ENCODE measurements at places on chromosomes 16 and 17.

GRCh38 chr16:9755081-9755480 is 427.1 kb downstream of the GRIN2A start:
- DNase-seq, result no peak

GRCh38 chr17:41812381-41813151 is at the start of gene FKBP10:
FKBP10 (plus strand) TSS chr17:41813004; CDS start chr17:41813035, 31 bp downstream.
- DNase-seq, result peak; percentile 78

- no peak for DNase-seq
These were observed 582.3 kb downstream of the WWOX start for GRCh38 chr16:78681743-78682142.

DNA sequence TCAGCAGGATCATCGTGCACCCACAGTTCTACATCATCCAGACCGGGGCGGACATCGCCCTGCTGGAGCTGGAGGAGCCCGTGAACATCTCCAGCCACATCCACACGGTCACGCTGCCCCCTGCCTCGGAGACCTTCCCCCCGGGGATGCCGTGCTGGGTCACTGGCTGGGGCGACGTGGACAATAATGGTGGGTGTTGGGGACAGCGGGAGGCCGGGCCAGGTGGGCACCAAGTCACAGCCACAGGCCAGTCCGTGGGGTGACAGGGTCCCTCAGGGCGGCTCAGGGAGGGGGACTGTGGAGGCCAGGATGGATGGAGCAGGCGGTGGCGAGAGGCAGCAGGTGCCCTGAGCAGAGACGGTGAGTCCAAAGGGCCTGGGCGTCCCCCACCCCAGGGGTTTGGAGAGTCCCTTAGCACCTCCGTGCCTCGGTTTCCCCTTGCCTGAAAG is 1.0 kb downstream of the TPSD1 start:
- no peak for DNase-seq

DNA sequence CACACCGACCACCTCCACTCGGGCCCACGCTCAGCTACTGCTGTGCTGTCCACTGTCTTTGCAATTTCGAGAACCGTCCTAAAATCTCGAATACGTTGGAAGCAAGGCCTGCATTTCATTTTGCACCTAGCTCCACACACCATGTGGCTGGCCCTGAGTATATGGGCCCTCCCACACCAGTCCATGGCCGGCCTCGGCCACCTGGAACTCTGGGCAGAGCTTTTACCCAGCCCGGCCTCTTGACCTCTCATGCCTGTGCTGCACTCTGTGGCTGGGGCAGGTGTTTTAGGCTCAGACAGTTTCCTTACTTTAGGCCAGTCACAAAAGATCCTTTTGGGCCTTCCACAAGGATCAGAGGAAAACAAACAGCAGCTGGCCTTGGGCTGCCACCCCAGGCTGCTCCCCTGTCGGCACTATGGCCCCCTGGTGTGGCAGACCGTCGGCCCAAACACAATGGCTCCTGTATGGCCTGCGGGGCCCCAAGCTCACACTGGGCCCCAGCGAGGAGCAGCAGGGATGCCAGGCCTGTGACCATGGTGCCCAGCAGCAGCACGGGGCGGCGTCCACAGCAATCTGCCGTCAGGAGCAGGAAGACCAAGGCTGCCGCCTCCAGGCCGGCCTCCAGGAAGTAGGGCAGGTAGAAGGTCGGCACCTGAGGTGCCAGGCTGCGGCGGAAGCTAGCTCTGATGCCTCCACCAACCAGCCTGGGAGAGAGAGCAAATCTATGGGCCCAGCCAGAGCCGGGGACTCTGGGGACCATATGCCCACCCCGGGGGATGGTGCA is 2.5 kb downstream of the SLC22A31 start:
- no peak for DNase-seq

- no peak for DNase-seq
These were observed 56.7 kb downstream of the CCDC42 start for GRCh38 chr17:8687737-8688466.

Data from NCI-H226 (cell line).